Stimulated activated CD4-positive, alpha-beta T cell treated with anti-CD3 and anti-CD28 coated beads, Interleukin-12 subunit alpha, Interleukin-12 subunit beta, amount 100 ng/mL, for 4 hours (primary cell): ENCODE measurements at places on chromosomes 12 and 14.

- DNase-seq, result no peak
Measured at GRCh38 chr12:109544955-109545531, 28.3 kb downstream of the MMAB start.

- no peak for DNase-seq
Measured at GRCh38 chr14:74840603-74841030, 35.3 kb downstream of the PROX2 start.

DNA sequence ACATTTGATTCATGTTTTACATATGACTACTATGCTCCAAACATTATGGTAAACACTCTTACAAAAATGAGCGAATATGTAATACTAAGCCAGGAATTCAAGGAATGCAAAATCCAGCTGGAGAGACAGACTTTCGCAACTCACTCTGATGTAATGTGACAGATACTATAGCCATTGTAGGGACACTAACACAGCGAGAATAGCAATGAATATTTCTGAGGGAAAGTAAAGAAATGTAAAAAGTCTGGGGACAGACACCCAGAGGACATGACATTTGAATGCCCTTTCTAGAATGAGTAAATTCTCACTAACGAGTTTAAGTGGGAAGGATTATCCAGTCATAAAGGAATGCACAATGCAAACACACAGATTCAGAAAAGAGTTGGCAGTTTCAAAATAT lies 121.9 kb downstream of the PIK3C2G start:
- DNase-seq, result no peak

- DNase-seq, result no peak
Measured at GRCh38 chr14:20557212-20557542, 3.7 kb downstream of the RNASE9 start.

- DNase-seq, result peak; percentile 52
Measured at GRCh38 chr12:119989361-119989730, 310 bp downstream of the BICDL1 start.
